ENCODE measurements at places on chromosomes 2 and 18.

GRCh38 chr2:210667711-210668110 lies 111.3 kb downstream of the CPS1 start:
- DNase-seq = no peak

GRCh38 chr2:239022437-239023260 lies 174.8 kb downstream of the TWIST2 start:
- no peak for DNase-seq

DNA sequence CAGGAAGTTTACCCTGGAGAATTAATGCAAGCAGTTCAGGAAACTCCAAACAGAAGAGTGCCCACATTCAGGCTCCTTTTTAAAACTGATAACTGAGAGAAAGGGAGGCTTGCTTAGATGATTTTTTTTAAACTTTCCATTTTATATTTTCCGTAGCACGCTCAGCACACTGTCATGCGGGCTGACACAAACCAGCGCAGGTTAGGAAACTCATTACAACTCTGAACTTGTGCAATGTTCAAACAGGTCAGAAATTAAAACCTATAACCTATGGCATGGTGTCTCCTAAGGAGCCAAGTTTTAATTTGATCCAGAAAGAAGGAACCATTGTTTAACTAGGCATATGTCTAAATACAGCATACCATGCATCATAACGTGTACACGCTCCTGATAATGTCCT lies 117.7 kb upstream of the SMIM21 start:
- DNase-seq = no peak

DNA sequence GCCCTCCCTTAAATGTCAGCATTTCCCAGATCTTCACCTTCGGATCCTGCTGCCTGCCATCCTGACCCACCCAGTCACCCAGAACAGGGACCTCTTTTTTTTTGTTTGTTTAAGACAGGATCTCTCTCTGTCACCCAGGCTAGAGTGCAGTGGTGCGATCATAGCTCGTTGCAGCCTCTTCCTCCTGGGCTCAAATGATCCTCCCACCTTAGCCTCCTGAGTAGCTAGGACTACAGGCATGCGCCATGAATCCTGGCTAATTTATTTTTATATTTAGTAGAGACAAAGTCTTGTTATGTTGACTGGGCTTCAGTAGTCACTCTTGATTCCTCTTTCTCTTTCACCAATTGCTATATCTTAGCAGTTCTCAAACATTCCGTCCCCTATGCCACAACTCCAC lies 39.0 kb downstream of the INSIG2 start:
- DNase-seq = no peak

DNA sequence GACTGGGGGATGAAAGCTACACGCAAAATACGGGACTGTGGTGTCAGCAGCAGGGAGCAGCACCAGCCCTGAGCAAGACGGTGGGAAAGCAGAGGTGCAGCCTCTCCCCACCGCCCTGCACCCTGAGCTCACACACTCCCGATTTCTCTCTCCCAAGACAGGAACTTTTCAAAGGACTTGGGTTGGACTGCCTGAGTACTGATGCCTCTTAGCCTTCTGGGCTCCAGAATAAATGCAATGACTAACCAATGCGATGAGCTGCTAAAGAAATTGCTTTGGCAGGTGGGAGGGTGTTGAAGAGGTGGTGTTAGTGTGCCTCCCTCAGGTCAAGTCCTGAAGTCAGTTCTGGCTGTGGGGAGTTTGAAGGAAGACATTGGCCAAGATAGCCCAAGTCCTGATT lies 9.6 kb downstream of the TRIM54 start:
- no peak for DNase-seq

GRCh38 chr18:75211953-75212750 lies 1.6 kb downstream of the TSHZ1 start:
- DNase-seq = peak; percentile 38

- DNase-seq = no peak
These were observed 18.3 kb downstream of the RNASEH1 start for GRCh38 chr2:3539836-3540235.

DNA sequence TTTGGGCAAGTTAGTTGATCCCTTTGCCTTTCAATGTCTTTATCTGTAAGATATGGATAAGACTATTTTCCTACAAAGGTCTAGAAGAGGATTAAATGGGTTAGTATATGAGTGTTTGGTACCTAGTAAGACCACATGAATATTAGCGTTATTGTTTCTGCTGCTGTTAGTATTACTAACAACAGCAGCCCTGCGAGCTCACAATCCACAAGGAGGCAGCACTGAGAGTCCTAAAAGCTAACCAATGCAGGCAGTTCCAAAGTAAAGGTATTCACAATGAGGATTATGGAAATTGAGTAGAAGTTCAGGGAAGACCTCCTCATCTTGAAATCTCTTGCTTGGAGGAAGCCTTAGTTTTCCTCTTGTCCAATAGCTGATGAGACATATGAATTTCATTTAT lies 248.9 kb downstream of the TDRD15 start:
- DNase-seq = peak; percentile 20

GRCh38 chr2:76711490-76711889 lies 810.7 kb downstream of the LRRTM4 start:
- DNase-seq = no peak

DNA sequence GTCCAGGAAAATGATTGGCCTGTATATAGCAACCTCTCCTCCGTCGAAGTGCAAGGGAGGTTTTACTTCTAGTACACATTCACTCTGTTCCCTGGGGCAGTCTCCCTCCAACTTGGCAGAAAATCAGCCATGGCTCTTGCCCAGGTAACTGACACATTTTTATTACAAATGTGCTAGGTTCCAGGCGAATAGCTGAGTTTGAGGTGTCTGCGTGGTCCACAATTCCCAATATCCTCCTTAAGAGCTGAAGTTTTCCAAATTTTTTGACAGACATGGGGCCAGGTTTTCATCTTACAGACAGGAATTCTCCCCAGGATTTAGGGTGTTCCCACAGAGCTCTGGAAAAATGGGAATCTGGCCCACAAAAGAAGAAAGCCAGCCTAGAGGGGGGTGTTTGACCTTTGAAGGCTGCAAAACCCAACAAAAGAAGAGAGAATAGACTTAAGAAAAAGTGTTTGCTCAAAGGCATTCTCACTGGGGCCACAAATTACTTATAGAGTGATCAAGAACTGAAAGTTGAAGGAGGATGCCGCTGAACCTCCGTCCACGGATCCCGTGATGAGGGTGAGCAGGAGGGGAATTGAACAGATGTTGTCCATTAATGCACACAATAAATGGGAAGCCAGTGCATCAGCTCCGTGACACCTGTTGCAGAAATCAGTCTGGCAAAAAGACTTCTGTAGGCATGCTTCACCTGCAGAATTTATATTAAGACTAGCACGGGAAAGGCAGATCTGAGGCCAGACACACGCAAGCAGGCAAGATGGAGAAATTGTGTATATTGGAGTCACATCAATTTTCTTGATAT lies 242.3 kb upstream of the COPS8 start:
- DNase-seq = no peak

DNA sequence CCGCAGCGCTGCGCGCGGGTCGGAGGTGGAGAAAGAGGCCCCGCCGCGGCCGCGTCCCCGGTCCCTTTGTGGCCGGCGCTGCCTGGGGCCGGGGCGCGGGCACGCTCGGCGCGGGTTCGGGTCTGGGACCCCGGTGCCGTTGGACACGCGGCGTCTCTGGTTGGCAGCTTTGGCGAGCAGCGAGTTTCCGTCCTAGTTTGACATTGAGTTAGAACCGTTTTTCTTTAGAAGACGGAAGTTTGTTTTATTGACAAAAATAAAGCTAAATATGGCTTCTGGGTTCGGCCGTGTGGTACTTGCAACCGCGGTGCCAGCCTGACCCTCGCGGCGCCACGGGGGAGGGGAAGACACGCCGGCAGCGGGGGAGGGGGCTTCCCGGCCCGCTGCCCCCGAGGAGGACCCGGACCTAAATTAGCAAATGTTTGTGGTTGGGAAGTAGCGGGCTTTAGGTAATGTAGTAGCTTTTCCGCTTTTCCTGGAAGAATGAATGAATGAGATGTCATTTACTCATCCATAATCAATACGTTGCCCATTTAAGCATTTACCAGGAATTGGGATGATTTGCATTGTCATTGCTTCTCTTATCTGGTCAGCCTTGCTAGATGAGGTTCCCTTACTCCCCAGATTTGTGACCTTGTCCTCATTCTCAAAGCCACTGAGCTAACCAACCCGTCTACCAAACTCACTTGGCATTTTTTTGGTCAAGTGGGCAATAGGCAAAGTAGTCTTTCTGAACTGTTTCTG lies 530 bp downstream of the GALNT1 start:
- DNase-seq = peak; percentile 16

- no peak for DNase-seq
These were observed 183.9 kb downstream of the SH3RF3 start for GRCh38 chr2:109312902-109313301.

DNA sequence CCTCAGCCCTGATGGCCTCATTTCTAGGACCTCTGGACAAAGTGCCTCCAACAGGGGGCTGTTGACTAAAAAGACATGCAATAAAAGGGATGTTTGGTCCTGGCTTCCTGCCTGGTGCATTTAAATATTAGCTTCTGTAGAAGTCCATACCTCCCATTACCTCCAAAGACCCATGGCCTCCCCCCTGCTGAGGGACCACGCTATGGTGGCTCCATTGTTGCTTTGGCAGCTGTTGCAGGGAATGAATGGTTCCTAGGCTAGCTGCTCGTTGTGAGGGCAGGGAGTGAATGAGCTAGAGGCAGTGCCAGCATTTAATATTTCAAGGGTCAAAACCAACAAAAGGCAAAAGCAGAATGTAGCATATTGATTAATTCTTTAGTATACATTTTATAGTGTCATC lies 285.9 kb downstream of the SLC8A1 start:
- DNase-seq = no peak
